GM12878 (cell line): ENCODE measurements at places on chromosomes 6 and 20.

DNA sequence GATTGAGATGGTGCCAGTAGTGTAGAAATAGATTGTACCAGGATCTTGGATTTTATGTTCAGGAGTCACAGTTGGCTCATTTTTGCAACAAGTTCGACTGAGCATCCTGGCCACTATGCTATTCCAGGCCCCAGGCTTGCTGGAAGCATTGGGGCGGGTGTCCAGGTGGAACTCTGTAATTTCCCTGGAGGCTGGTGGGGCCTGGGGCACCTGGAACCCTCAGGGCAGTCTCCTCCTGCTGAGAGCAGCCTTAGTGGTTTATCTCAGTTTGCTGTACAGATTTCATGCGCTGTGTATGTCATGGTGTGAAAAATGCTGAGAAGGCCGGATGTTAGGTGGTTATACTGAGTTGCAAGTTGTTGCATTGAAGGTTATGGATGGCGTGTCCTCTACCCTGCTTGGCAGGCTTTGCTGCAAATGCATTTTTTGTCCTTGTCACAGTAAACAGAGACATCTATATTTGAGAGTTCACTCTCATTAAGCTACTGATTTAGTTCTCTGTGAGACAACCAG, 135.1 kb upstream of the MYLIP start:
- H3K4me1 ChIP-seq, result peaks cover 10% of the 10 kb centered on the region
- no peaks in the 10 kb centered on the region for H3K27me3 ChIP-seq
- H3K27ac ChIP-seq, result no peak overlapping the region
- no peaks in the 10 kb centered on the region for H3K36me3 ChIP-seq

- H3K36me3 ChIP-seq, result no peaks in the 10 kb centered on the region
- H3K4me3 ChIP-seq, result no peak overlapping the region
- DNase-seq, result no peak
- H3K27ac ChIP-seq, result no peak overlapping the region
- peaks cover 9% of the 10 kb centered on the region; the same call in 1 of the 2 replicates for H3K4me1 ChIP-seq
- H3K27me3 ChIP-seq, result no peaks in the 10 kb centered on the region
Observed at GRCh38 chr6:37242429-37243052, 15.0 kb upstream of the TBC1D22B start.

DNA sequence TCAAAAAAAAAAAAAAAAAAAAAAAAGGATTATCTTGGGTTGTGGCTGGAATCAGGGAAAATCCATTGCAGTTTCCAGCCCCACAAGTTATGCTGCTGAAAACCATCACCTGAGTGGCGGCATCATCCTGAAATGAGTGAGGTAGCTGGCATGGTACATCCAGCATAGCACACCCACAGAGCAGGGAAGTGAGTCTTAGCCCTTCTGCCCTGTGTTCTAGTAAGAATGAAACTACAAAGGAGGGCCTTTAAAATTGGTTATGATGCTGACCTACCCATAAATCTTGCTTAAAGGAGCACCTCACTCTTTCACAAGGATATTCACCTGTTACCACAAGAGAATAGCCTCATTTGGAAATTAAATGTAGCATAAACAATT, 119.2 kb downstream of the NFATC2 start:
- DNase-seq, result no peak
- H3K4me3 ChIP-seq, result no peak overlapping the region
- H3K27ac ChIP-seq, result no peak overlapping the region
- peaks cover 30% of the 10 kb centered on the region for H3K4me1 ChIP-seq

DNA sequence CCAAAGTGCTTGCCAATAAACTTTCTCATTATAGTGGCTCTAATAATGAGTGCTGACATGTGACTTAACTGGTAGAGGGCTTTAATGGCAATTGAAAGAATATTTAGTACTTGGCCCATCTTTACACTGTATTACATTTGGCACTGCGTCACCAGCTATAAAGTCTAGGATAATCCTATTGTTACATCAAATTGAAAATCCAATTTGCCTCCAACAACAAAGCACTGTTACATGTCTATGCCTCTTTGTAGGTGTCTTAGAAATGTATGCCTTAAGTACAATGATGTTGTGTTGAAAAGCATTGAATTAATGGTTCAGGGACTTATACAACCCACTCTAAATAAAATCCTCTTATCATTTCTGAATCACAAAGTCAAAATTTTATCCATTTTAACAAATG, 420.4 kb upstream of the JAG1 start:
- no peak for DNase-seq
- H3K27ac ChIP-seq, result no peak overlapping the region
- no peaks in the 10 kb centered on the region for H3K36me3 ChIP-seq
- H3K4me1 ChIP-seq, result no peaks in the 10 kb centered on the region

- H3K27me3 ChIP-seq, result no peaks in the 10 kb centered on the region
- H3K36me3 ChIP-seq, result no peaks in the 10 kb centered on the region
- DNase-seq, result no peak
- H3K4me1 ChIP-seq, result no peaks in the 10 kb centered on the region
- no peak overlapping the region for H3K27ac ChIP-seq
Observed at GRCh38 chr6:164296411-164296810, 881.9 kb downstream of the QKI start.

GRCh38 chr20:24147961-24148360, 159.4 kb upstream of the GGTLC1 start:
- H3K4me1 ChIP-seq, result no peaks in the 10 kb centered on the region; the same call in 1 of the 2 replicates
- no peaks in the 10 kb centered on the region for H3K36me3 ChIP-seq
- no peak overlapping the region for H3K4me3 ChIP-seq
- H3K27me3 ChIP-seq, result no peaks in the 10 kb centered on the region

GRCh38 chr6:19472153-19472552, 365.0 kb upstream of the ID4 start:
- no peak for DNase-seq
- no peak overlapping the region for H3K4me3 ChIP-seq

GRCh38 chr6:160831739-160832138, 129.7 kb downstream of the PLG start:
- no peak overlapping the region for H3K4me3 ChIP-seq
- no peak overlapping the region for H3K27ac ChIP-seq
- H3K27me3 ChIP-seq, result no peaks in the 10 kb centered on the region

GRCh38 chr6:79604583-79605037, 26.5 kb upstream of the SH3BGRL2 start:
- H3K4me1 ChIP-seq, result no peaks in the 10 kb centered on the region
- no peak overlapping the region for H3K4me3 ChIP-seq
- no peaks in the 10 kb centered on the region for H3K36me3 ChIP-seq
- H3K27ac ChIP-seq, result no peak overlapping the region
- no peak for DNase-seq

GRCh38 chr20:16399801-16400200, 173.4 kb downstream of the KIF16B start:
- no peak for DNase-seq
- no peak overlapping the region for H3K27ac ChIP-seq
- H3K36me3 ChIP-seq, result no peaks in the 10 kb centered on the region
- H3K27me3 ChIP-seq, result no peaks in the 10 kb centered on the region
- no peak overlapping the region for H3K4me3 ChIP-seq

- H3K36me3 ChIP-seq, result peaks cover 31% of the 10 kb centered on the region
- H3K4me1 ChIP-seq, result no peaks in the 10 kb centered on the region
- no peak overlapping the region for H3K4me3 ChIP-seq
Observed at GRCh38 chr6:136582711-136583471, 32.7 kb upstream of the MAP7 start.

DNA sequence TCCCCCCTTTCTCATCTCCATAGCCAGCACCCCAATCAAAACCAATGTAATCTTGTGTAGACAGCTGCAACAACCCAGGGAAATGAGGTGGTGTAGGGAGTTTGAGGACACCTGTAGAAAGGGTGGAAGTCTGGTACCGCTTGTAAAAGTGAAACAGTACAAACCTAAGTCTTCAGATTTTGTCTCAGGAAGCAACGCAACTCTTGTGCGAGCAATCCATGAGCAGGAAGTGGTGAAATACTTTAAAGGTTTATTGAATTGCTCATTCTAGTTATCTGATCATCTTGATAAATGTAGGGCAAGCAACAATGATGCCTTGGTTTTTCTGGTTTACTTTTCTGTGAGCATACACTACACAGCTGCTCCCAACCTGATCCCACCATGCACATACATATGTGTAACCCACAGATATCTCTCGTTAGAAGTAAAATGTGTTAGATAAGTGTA, 71.1 kb upstream of the THEMIS start:
- H3K4me3 ChIP-seq, result no peak overlapping the region
- H3K36me3 ChIP-seq, result no peaks in the 10 kb centered on the region
- DNase-seq, result no peak
- H3K4me1 ChIP-seq, result no peaks in the 10 kb centered on the region
- H3K27ac ChIP-seq, result no peak overlapping the region
- no peaks in the 10 kb centered on the region for H3K27me3 ChIP-seq

- no peak overlapping the region for H3K27ac ChIP-seq
- H3K4me3 ChIP-seq, result no peak overlapping the region
- DNase-seq, result no peak
- H3K27me3 ChIP-seq, result no peaks in the 10 kb centered on the region
- no peaks in the 10 kb centered on the region for H3K36me3 ChIP-seq
Observed at GRCh38 chr20:55052459-55052858, 577.1 kb downstream of the DOK5 start.

GRCh38 chr20:56391596-56392131, 351 bp downstream of the AURKA start:
- peak overlapping the region; percentile 78 for H3K27ac ChIP-seq
- H3K4me3 ChIP-seq, result peak overlapping the region; percentile 99
- H3K4me1 ChIP-seq, result peaks cover 3% of the 10 kb centered on the region; the same call in 1 of the 2 replicates
- no peaks in the 10 kb centered on the region for H3K27me3 ChIP-seq
- H3K36me3 ChIP-seq, result peaks cover 12% of the 10 kb centered on the region
- DNase-seq, result no peak

GRCh38 chr20:1215386-1216170, 10.3 kb upstream of the RAD21L1 start:
- H3K4me3 ChIP-seq, result no peak overlapping the region
- no peak overlapping the region for H3K27ac ChIP-seq
- peaks cover 2% of the 10 kb centered on the region; the same call in 1 of the 2 replicates for H3K4me1 ChIP-seq
- H3K27me3 ChIP-seq, result no peaks in the 10 kb centered on the region
- DNase-seq, result no peak

DNA sequence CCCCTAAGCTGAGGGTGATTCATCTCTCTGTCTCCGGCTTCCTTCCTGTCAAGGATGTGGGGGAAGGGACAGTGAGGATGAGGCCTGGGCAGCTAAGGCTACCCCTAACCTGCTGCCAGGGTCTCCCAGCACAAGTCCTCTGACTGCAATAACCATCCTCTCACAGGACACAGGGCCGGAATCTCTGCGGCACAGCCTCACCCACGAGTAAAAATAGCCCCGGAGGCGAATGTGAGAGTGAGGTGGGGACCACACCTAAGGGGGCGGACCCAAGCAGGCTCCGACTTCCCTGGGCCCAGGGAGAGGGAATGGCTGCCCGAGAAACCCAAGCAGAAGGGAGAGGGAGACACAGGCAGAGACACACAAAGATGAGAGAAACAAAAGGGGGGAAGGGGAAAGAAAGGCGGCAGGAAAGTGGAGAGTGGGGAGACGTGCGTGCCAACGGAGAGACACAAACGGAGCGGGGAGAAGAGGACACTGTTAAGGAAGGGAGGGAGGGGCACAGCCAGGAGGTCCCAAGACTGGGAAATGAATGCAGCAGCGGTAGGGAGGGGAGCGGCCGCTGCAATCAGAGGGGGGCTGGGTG, 1.4 kb downstream of the CLIC1 start:
- peaks cover 13% of the 10 kb centered on the region for H3K36me3 ChIP-seq
- peak; percentile 60 for DNase-seq
- no peaks in the 10 kb centered on the region for H3K27me3 ChIP-seq
- H3K4me1 ChIP-seq, result peaks cover 26% of the 10 kb centered on the region
- peak overlapping the region; percentile 100 for H3K4me3 ChIP-seq

- peaks cover 3% of the 10 kb centered on the region; the same call in 1 of the 2 replicates for H3K36me3 ChIP-seq
- H3K4me1 ChIP-seq, result peaks cover 50% of the 10 kb centered on the region
- H3K27me3 ChIP-seq, result no peaks in the 10 kb centered on the region
- H3K27ac ChIP-seq, result peak overlapping the region; percentile 22
- H3K4me3 ChIP-seq, result peak overlapping the region; percentile 26; the same call in 1 of the 2 replicates
Observed at GRCh38 chr20:46401478-46401860, 4.9 kb downstream of the ELMO2 start.

- no peaks in the 10 kb centered on the region for H3K4me1 ChIP-seq
- no peaks in the 10 kb centered on the region; the same call in 1 of the 2 replicates for H3K36me3 ChIP-seq
- H3K4me3 ChIP-seq, result no peak overlapping the region
- no peaks in the 10 kb centered on the region for H3K27me3 ChIP-seq
Observed at GRCh38 chr6:110658631-110659211, 156.5 kb downstream of the CDK19 start.

DNA sequence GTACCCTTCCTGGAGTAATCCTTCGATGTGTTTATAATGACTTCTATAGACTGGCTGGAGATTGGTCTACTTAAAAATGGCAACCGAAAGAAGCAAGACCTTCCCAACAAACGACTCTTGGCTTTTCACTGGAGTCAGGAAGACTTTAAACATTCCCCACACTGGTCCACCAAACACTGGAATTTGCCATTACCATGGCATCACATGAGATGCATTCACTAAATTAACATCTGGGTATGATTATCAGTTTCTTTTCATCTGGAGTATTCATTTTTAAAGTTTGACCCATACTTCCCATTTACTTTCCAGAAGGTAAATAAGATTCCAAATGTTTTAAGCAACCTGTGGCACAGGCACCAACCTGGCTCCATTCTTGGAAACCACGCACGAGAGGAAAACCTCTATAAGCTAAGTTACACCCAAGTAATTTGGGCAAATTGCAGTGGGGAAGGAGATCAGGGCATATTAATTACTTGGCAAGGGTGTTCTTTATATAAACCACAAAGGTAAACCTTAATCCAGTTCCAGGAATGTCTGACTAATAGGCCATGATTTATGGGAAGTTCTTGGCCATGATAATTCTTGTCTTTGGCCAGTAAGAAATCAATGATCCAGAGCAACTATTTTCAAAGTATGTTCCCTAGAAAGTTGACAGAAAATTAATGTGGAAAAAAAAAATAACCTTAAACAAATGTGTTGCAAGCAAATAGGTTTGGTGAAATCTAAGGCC, 190.0 kb upstream of the COL21A1 start:
- no peak overlapping the region for H3K27ac ChIP-seq
- H3K36me3 ChIP-seq, result no peaks in the 10 kb centered on the region
- no peaks in the 10 kb centered on the region for H3K4me1 ChIP-seq
- H3K27me3 ChIP-seq, result no peaks in the 10 kb centered on the region
- no peak for DNase-seq

DNA sequence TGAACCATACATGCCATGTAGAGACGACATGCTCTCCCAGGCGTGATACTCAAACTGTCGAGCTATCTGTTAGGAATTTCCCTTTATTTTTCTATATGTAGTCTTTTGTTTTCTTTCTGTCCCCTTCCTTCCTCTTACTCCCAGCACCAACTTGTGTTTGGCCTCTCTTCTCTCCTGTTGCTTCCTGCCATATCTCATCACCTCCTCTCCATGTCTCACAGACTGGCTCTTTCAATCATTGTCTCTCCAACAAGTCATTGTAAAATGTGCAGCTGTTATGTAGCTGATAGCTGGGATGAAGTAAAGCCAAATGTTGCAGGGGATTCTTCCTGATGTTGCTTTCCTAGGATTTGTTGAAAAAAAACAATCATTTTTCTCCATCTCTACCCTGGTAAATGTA, 234.5 kb downstream of the TMEM242 start:
- no peak overlapping the region for H3K4me3 ChIP-seq
- no peak overlapping the region for H3K27ac ChIP-seq
- H3K27me3 ChIP-seq, result no peaks in the 10 kb centered on the region

GRCh38 chr6:140036196-140036595, 661.7 kb upstream of the CITED2 start:
- no peak overlapping the region for H3K4me3 ChIP-seq
- H3K4me1 ChIP-seq, result no peaks in the 10 kb centered on the region
- no peaks in the 10 kb centered on the region for H3K36me3 ChIP-seq
